ENCODE measurements at places on chromosomes 3 and 15.

- no peak for DNase-seq
Observed at GRCh38 chr3:193932576-193932975, 203.4 kb upstream of the HES1 start.

DNA sequence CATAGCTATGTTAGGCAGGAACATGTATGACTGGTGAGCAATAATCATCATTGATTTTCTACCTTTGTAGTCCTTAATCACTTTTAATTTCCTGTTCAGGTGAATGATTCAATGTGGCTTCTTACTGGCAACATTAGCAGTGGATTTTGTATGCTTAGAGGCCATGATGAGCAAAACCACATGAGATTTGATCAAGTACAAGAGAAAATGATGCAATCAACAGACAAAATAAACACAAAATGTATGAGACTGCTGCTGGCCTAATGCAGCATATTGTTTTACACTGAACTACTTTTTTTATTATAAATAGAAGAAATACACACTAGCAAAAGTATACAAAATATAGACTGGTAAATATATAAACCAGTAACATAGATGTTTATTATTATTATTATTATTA lies 47.5 kb upstream of the SI start:
- DNase-seq = no peak

GRCh38 chr15:99476413-99477222 lies 89.2 kb upstream of the MEF2A start:
- no peak for DNase-seq

DNA sequence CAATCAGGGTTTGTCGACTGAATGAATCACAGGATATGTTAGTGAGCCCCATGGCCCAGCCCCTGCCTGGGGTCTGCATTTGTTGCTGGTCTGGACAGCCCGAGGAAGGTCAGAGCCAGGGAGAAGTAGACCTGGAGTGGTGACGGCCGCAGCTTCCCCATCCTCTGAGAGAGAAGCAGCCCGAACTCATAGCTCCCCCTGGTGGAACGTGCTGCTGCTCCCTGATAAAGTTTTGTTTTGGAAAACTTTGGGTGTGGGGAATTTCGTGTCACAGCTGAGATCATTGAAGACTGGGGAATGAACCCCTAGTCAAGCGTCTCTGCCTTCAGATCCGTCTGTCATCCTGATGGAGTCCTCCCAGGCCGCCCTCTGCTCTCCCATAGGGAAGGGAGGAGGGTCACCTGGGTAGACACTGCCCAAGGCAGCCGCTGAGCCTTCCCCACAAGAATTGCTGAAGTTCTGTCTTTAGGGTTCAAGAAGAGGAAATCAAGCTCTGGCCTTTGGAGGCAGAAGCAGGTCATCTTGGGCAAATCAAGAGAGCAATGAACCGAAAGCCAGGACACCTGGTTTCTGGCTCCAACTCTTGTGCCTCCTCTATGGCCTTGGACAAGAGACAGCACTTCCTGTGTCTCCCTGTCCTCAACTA lies 60.5 kb downstream of the GLDN start:
- DNase-seq = no peak

DNA sequence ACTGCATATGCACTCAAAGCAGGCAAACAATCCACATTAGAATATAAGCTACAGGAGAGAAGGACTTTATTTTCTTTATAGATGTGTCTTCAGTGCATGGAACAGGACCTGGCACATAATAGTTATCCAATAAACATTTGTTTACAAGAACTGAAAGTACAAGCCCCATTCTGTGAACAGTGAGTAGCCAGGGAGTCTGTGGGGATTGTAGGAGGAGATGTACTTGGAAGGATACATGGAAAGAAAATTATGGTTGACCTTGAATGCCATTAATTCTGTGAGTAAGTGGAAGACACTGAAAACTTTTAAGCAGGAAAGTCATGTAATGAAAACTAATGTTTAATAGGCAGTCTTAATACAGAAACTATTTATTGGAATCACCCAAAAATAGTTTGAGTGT lies 28.3 kb downstream of the MASP1 start:
- no peak for DNase-seq

DNA sequence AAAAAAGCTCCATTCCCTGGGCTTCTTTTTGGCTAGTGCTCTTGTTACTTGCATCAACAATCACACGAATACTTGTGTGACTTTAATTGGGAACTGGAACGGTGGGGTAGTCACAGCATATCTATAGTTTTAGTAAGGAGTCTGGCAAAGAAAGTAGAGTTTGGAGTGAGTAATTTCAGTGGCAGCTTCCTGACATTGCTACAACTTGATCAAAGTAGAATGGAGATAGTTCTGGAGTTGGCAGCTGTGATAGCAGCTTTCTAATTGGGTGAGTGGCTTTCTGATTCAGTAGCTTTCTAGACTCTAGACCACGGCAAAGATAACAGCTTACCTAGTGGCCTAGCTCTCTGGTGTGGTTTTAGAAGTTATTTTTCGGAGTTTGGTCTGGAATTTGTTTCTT lies 475.0 kb downstream of the TUSC7 start:
- no peak for DNase-seq

DNA sequence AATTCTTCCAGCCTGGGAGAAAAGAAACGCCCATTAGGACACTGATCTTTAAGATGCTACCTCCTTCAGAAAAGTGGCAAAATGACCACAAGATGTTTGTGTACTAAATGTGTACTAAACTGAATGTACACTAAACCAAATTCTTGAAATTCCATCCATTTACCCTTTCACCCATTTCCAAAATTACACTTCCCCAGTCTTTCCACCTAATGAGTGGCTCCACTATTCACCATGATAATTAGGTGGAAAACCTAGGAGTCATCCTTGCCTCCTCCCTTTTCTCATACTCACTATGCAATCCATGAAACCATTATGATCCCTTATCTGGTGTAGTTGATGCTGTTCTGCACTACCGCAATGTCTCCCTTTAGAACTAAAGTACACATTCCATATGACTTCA lies 452.1 kb upstream of the THBS1 start:
- no peak for DNase-seq

GRCh38 chr3:185937689-185938374 lies at the start of gene TRA2B:
TRA2B (minus strand) TSS chr3:185938014; CDS start chr3:185937860, 154 bp downstream.
- peak; percentile 98 for DNase-seq

Measured in activated effector memory CD4-positive, alpha-beta T cell treated with Interleukin-2 at 50 U/mL for 16 hours (primary cell).